ENCODE measurements at places on chromosomes 11 and 22.

- DNase-seq = no peak
Observed at GRCh38 chr11:11251394-11251970, 101.6 kb downstream of the CSNK2A3 start.

DNA sequence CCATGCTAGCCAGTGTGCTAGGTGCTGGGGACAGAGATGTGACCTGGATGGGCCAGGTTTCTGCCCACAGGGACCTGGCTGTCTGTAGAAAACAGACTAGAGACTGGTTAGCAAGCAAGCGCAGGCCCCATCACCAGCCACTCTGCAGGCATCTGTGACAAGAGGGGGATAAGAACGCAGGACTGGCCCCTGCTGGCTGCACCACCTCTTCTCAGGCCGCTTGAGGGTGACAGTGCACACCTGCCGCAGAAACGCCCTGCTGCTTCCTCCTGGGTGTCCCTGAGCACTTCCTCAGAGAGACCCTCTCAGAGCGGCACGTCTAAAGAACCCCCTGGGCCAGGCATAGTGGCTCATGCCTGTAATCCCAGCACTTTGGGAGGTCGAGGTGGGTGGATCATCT is 5.9 kb upstream of the PICK1 start:
- no peak for DNase-seq

DNA sequence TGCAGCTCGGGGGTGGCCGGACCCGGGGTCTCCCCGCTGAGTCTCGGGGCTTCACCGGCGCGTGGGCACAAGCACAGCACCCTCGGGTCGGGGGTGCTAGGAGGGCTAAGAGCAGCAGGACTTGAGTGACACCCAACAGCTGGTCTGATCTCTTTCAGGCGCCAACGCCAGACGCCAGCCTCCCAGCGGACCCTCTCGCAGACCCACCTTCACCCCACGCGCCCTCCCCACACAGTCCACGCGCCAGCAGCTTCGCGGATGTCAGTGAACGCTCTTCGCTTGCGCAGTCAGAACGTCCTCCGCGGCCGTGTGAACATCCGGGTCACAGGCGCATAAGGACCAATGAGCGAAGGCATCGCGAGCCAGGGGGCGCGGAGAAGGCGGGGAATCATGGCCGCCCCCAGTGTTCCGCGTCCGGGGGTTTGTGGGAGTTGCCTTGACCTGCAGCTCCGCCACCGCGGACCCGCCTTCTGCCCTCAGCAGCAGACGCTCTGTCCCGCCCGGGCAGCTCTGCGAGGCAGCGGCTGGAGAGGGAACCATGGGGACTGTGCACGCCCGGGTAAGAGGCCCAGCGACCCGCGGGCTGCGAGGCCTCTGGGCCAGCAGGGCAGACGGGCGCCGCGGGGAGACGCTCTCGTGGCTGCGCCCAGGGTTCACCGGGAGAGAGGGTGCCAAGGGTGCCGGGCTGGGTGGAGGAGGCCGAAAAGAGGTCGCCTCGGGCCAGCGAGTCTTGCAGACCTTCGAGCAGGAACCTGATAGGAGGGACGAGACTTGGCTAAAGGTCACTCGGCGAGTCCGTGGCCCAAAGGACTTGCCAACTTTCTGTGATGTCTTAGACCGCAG is at the start of gene SAMM50:
SAMM50 (plus strand) TSS at position 403 of the 843 bp plus-strand sequence; CDS start at position 539, 136 bp downstream.
- DNase-seq = peak; percentile 91

GRCh38 chr22:45709060-45709739 is 37.6 kb downstream of the ATXN10 start:
- no peak for DNase-seq

DNA sequence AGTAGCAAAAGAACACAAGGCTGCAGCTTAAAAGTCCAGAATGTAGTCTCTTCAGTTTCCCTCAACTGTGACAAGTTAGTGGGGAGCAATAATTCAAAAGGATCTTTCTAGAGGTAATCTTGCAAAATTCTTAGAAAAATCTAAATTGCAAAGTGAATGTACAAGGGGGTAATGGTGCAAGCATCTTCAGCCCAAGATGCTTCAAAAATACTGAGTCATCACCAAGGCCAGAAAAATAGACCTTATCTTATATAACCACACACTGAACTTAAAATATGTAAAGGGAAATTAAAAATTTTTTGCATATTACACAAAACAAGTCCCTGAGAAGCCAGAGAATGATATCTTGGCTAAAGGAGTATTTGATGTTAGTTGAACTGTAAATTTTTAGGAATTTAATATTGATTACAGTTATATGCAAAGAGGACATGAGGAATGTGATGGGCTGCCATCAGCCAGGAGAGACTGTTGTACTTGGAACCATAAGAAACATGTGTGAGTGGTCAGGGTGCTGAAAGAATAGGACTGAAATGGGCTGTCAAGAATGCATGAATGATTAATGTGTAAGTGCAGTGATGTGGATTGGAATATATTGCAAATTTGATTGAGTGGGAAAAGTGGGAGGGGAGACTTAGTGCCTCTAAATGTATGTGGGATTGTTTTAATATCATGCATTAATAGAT is 85.7 kb upstream of the LIN7C start:
- DNase-seq = no peak

DNA sequence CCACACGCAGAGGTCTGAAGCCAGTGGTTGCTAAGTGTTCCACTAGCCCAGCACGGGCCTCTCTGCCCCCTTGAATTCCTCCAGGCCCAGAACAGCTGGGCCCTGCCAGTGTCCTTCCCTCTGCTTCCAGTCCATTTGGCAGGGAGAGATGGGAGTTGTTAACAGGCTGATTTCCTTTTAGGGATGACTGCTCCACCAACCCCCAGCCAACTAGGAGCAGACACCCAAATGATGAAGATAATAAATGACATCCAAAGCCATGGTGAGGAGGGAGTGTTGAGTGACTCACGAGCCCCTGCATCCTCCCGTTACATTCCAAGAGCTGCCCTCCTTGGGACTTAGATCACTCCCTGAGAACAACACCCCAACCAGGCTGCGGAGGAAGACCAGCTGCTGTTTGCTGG is 20.6 kb downstream of the PARVA start:
- DNase-seq = no peak

GRCh38 chr22:17980638-17981051 is 43.7 kb downstream of the MICAL3 start:
- DNase-seq = peak; percentile 40

DNA sequence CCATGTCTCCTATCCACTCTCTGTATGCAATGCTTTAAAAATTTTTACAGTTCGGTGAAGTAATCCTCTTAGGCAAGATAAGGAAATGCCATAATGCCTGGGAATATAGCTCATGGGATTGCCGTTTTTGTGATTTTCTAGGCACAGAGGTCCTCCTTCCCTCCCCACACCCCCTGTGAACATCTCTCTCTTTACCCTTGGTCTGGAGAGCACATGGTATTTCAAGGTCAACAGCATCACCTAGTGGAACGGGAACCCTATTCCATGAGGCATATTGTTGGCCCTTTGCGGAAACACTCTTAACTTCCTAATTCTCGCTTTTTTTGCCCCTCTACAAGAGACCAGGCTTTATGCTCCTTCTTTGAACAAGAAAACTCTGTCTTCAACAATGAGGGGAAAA is 8.8 kb downstream of the NXPE4 start:
- DNase-seq = no peak

DNA sequence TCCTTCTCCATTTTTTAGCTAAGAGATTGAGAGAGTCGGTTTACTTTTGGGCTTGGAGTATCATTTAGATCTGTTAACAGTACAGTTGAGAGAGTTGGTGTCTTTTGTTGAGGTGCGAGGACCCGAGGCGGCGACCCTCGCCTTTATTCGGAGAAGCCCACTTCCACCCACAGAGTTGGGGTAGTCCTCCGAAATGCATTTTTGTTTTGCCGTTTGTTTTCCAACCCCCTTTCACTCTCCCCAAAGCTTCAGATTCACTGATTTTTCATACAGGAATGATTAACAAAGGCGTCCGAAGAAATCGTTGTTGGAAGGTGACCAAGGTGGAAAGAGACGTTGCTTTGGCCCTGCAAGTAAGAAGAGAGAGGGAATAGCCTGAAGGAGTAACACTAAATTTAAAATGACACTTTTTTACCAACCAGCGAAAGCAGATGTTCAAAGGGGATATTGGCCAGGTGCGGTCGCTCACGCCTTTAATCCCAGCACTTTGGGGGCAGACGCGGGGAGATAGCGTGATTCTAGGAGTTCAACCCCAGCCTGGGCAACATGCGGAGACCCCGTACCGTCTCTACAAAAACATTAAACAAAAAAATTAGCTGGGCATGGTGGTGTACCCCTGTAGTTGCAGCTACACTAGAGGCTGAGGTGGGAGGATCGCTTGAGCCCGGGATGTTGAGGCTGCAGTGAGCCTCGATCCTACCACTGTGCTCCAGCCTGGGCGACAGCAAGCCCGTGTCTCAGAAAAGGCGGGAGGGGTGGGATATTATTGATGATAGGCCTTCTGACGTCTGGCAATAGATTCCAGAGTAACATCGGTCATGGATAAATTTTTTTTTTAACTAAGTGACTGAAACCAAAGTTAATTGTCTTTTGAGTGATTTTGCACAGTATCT is 899 bp upstream of the RAB30 start:
- no peak for DNase-seq

GRCh38 chr22:22388494-22388893 is 120.0 kb downstream of the ZNF280B start:
- no peak for DNase-seq

DNA sequence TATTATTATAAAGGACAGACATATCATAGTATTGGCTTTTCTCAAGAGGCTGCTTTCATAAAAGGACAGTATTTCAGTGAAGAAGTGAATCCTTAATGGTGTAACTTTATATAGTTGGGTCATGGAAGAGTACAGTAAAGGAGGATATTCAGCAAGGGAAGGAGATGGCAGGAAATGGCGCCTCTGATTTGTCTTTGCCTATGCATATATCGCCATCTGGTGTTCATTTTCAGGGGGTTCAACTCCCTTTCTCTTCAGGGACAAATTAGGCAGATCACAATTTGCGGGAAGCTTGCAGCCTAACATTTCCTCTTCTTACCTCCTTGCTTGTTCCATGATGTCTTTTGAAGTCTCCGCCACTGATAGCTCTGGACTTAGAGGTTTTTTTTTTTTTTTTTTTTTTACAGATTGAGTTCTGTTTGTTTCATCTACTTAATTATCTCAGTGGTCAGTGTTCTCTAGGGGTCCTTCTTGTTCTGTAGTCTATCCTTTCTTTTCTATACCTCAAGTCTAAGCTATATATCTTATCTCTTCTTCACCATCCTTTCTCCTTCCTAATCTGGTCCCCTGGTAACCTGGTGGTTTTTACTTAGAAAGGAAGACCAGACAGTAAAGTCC is 21.8 kb upstream of the RRM1 start:
- DNase-seq = peak; percentile 78

- DNase-seq = no peak
Observed at GRCh38 chr11:75531325-75531724, 5.6 kb upstream of the GDPD5 start.

DNA sequence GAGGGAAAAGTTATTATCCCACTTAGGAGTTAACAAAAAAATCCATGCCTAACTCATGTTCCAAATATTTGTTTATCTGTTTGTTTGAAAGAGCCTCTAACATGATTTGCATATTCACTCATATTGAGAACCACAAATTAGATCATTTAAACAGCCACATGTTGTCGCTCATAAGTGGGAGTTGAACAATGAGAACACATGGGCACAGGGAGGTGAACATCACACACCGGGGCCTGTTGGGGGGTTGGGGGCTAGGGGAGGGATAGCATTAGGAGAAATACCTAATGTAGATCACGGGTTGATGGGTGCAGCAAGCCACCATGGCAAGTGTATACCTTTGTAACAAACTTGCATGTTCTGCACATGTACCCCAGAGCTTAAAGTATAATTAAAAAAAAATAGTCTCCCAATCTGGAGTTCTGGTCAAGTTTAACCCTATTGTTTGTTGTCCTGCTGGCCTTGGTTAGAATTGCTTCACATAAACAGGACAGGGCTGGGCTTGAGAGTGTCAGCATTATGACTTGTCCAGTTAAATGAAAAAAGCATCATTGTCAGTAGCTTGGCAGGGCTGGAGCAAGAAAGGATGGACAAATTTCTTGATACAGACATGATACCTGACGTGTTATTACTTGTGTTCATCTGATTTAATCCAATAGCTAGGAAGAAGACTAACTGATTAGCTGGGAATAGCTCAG is 57.8 kb upstream of the PSMA1 start:
- DNase-seq = no peak

DNA sequence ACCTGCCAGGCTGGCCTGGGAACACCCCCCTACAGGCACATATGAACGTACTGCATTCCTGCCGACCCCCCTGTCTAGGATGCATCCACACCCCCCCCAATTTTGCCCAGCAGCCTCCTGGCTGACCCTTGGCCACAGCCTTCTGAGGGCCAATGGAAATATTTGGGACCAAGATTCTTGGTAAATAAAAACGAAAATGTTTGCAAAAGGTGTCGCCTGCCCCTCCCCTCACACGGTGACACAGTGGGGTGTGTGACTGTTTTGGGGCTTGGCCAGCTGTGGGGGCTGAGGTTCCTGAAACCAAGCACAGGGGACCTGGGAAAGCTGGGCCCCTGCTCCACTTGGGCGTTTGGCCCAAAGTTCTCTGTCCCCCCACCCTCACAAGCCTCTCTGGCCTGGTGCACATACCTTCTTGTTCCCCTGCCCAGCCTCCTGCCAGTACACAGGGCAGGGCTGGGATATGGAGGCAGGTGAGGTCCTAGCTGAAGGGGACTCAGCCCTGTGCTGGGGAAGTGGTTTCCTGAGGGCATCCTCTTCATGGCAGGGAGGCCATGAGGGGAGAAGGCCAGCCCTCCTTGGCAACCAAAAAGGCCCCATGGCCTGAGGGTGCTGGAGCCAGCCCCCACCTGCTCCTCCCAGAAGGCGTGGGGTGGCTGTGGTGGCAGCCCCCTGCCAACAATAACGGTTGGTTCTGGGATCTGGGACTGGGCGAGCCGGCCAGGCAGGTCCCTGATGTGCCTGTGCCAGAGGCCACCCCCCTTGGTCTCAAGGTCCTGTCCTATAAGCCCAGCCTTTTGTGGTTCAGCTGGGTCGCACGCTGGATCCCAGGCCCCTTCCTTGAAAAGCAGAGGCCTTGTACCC is 2.1 kb upstream of the CRACR2B start:
- no peak for DNase-seq

DNA sequence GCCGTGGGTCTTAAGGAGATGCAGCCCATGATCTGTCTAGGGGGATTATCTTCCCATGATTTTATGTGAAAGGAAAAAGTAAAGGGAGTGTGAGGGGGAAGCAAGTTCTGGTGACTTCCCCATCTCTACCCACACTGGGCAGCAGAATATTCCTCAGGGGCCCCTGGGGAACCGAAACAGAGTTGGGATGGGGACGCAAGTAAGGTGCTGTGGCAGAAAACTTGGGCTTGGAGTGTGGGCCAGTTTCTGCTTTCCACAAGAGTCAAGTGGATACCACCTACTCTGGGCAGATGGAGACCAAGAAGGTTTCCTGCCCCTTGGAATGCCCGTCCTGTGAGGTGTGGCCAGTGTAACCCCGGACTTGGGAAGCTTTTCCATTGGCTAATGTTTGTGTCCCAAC is 64.4 kb downstream of the SGSM3 start:
- DNase-seq = no peak

DNA sequence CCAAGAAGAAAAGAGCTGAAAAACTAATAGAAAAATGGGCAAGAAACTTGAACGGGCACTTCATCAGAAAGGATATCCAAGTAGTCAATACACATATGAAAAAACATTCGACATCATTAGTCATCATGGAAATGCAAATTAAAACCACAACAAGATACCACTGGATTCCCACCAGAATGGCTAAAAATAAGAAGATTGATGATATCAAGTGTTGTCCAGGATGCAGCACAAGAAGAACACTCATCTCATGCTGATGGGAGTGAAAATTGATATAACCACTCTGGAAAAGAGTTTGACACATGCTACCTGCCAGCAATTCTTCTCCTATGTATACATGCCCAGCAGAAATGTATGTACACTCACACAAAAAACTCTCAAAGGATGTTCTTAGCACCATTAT is 26.9 kb upstream of the SCUBE2 start:
- no peak for DNase-seq

- DNase-seq = no peak
Observed at GRCh38 chr22:37763012-37763411, 44.7 kb upstream of the GCAT start.

Data from CD4-positive, alpha-beta T cell treated with Interleukin-6 at 100 ng/mL for 8 hours (primary cell).